ENCODE measurements at places on chromosomes 13 and 19.
A peak's percentile ranks its signal among the peaks of the same experiment; 100 is the strongest.

- no peak for DNase-seq
These were observed 221.8 kb downstream of the LACC1 start for GRCh38 chr13:44101347-44102083.

DNA sequence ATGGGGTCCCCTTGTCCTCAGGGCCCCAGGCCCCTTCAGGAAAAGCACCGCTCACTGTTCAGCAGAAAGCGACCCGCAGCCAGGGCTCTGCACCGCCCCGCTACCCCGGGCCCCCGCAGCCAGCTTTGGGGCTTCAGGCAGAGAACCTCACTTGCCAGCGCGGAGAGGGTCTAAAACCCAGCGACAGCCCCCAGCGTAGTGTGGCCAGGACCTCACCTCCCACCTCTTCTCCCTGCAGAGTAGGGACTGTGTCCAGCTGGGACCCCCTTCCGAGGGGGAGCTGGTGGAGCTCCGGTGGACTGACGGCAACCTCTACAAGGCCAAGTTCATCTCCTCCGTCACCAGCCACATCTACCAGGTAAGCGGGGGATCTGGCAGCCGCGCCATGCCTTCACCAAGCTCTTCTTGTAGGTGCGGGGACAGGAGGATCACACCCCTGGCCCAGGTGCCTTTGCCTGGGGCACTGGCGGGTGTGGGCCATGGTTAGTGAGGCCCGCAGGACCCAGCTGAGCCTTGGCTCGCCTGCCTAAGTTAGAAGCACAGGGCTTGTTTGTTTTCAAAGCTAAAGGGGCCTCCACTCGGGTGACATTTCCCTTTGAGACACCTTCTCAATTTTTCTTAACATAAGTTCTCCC, 175.7 kb downstream of the KDM4B start:
- no peak for DNase-seq

GRCh38 chr13:79480954-79481684, at the start of gene NDFIP2:
Gene NDFIP2, plus strand, starts transcription at chr13:79481155. Its CDS starts 49 bp downstream, at chr13:79481204.
- peak; percentile 91 for DNase-seq

DNA sequence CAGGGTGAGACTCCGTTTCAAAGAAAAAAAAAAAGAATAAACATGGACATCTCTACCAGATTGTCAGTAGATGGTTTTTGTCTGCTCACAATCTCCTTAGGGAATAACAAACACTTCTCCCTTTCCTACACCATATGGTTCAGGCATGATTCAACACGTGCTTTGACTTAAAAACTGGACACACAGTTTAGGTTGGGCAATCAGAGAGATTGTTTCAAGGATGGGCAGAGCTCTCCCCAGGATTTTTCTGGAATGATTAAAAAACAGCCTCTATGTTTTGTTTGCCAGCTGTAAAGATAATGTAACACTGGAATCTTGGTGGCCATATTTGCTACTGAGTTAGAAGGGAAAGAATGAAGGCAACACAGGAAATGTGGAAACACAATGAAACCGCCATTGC, 150.1 kb upstream of the TSC22D1 start:
- no peak for DNase-seq

DNA sequence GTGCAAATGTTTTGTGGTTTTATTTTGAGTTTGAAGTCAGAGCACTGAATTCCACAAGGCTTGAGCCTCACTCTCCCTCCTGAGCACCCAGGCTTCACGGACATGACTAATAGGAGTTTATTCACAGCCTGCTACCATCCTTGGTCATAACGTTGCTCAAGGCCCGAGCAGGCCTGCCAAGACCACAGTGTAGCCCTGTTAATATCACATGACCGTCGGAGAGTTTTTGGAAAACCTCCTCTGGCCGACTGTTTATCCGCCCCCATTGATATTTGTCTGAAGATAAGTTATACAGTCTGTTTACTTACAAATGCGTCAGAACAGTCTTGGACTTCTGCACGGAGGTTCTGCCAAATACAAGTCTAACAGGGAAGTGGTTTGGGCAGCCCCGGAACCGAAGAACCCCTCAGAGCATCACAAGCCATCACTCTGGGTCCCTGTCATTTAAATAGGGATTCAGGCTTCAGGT, 89.9 kb downstream of the COL4A2 start:
- peak; percentile 93 for DNase-seq

DNA sequence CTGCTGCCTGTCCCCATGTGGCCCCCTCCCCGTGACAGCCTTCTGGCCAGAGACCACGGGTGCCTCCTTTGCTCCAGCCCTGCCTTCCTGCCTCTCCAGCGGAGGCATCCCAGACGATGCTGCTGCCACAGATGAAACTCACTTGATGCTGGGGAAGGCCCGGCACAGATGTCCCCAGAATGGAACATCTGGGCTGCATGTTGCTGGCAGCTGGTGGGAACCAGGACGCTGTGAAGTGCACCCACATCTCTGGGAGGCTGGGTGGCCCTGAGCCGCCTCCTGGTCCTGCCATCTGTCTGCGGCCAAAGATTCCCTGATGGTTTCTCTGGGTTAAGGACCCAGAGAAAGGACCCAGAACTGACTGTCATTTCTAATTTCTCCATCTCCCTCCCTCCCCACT, 51.9 kb upstream of the PTPRS start:
- no peak for DNase-seq

DNA sequence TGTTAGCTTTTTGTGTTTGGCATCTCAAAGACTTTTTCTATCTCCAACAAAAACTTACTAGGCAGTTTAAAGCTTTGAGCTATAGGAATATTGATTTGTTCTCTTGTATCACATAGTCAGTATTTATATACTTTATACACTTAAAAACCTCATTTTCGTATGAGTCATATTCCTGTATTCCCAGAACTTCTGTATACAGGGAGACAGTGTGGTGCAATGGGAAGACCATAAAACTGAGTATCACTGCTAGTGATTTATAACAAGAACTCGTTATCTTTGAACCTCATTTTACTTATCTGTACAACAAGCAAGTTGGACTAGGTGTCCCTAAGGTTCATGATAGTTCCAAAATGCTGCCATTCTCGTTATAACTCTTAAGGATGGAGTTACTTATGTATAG, 6.3 kb downstream of the GPR180 start:
- no peak for DNase-seq

- no peak for DNase-seq
These were observed 13.1 kb downstream of the MAST3 start for GRCh38 chr19:18110609-18111232.

- DNase-seq, result peak; percentile 88
These were observed 101.2 kb upstream of the TEX29 start for GRCh38 chr13:111219280-111219679.

- no peak for DNase-seq
These were observed 14.5 kb downstream of the ACTN4 start for GRCh38 chr19:38661996-38662395.

DNA sequence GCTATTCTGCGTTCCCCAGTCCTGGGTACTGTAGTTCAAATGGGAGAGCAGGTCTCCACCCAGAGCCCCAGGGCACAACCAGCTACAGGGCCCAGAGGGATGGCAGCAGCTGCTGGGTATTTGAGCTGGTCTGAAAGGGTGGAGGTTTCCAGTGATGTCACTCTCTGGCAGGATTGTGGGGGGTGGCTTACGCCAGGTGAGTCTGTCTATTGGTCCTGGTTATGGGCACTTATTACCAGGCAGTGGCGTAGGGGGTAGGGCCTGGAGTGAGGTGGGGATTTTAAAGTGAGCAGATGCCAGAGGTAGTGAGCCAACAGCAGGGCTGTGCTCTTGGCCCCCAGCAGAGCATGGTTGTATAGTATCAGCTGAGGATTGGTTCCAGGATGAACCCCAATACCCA, 6.2 kb downstream of the RPS19 start:
- no peak for DNase-seq

Measured in ascending aorta (tissue), 2 donors.